Stimulated activated CD8-positive, alpha-beta memory T cell treated with anti-CD3 and anti-CD28 coated beads, Interleukin-4, amount 100 ng/mL, for 48 hours (primary cell): ENCODE measurements at places on chromosomes 11 and 22.
A peak's percentile ranks its signal among the peaks of the same experiment; 100 is the strongest.

GRCh38 chr11:43984039-43984438 is 41.6 kb downstream of the C11orf96 start:
- no peak for DNase-seq

DNA sequence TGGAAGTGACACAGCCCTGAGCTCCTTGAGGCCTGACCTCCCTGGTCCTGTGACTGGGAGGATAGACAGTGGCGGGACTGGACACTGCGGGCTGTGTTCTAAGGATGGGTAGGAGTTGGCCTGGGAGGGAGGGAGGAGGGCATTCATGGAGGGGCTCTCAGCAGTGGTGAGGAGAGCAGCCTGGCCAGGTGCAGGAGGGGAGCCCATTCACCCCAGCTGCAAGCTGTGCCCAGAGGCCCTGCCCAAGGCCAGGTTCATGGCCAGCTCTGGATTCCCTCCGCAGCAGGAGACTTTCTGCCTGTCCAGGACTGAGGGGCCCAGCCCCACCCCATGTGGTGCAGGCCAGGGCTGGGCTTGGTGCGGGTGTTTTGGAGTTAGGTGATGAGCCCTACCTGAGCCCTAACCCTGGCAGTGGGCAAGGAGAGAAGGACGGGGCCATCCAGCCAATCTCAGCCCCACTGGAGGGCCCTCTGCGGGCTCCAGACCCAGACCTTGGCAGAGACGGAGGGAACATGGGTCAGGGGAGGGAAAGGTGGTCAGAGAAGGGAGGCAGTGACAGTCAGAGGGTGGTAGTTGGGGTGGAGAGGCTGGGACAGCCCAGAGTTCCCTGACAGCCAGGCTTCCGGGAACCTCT is 26.8 kb downstream of the CACNA1I start:
- no peak for DNase-seq

DNA sequence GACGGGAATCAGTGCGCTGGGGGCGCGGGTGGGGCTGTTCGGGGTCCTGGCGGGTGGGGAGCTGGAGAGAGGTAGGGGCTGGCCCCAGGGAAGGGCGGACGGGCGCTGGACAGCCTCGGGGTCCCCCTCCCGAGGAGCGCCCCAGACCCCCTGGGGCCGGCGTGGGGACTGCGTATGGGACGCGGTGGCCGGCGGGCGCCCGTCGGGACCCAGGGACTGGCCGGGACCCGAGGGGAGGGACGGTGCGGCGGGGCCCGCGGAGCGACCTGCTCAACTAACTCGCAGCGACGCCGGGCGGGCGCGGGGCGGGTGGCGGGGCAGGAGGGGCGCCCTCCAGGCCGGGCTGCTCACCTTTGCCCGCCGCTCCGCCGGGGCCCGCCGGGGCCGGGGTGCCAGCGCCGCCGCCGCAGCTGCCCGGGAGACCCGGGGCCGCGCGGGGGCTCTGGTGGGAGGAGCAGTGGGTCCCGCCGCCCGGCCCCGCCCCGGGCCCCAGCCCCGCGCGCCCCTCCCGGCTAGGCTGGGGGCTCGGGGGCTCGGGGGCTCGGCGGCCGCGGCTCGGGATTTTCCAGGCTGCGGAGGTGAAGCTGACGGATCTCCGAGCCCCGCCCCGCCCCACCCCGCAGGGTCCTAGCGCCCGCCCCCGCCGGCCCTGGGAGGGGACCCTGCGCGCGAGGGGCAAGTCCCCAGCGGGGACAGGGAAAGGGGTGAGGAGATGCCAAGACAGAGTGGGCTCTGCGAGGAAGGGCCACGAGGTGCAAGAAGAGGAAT is 12.3 kb downstream of the STARD10 start:
- DNase-seq, result peak; percentile 61

- peak; percentile 55 for DNase-seq
Observed at GRCh38 chr11:46345881-46346484, 1.3 kb upstream of the DGKZ start.

GRCh38 chr11:94588366-94588942 is 21.3 kb downstream of the PIWIL4 start:
- no peak for DNase-seq

DNA sequence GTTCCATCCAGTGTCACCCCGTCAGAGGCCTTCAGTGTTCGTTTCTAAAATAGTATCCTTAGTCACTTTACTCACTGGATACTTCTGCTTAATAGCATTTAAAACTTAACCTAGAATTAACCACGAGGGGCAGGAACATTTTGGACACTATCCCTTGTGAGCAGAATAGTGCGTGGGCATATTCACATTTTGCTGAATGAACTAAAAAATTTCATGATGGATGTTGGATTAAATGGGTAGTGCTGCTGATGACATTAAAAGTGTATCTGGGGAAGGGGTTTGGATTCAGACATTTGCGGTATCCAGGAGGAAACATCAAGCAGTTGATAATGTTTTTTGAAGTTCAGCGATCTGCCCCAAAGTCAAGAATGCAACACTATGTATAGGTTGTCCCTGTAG is 750 bp upstream of the NAT10 start:
- no peak for DNase-seq
